NCI-H1930 (cell line): ENCODE measurements at places on chromosomes 13 and 19.

- DNase-seq, result no peak
Measured at GRCh38 chr13:100131863-100132574, 43.1 kb downstream of the PCCA start.

- no peak for DNase-seq
Measured at GRCh38 chr19:39407660-39408391, 1.2 kb downstream of the ZFP36 start.

- no peak for DNase-seq
Measured at GRCh38 chr13:93762708-93763426, 536.3 kb downstream of the GPC6 start.

- DNase-seq, result no peak
Measured at GRCh38 chr19:18290302-18291018, 9.0 kb upstream of the JUND start.
